ENCODE measurements at places on chromosomes 2 and 18. TPM values are rescaled to one million over a fixed set of nuclear protein-coding genes. Genes with fewer than 3 reads are reported as not detected.

DNA sequence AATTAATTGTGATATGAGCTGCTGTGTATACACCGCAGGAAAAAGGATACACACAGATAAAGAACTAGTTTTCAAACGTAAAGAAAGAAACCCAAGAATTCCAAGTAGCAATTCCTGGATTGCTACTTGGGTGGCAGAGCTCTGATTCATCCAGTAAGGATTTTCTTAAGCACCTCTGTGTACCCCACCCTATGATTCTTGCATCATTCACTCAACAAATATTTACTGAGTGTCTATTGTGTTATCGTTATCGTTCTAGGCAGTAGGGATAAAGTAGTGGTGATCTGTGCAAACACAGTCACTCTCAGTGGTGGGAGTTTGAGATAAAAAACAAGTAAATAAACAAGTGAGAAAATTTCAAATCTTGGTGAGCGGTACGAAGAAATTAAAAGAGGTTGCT is 4.9 kb upstream of the TMEM200C start:
- DNase-seq = no peak
- H3K27me3 ChIP-seq = peaks cover 7% of the 10 kb centered on the region
- H3K4me3 ChIP-seq = no peak overlapping the region
- H3K27ac ChIP-seq = no peak overlapping the region

DNA sequence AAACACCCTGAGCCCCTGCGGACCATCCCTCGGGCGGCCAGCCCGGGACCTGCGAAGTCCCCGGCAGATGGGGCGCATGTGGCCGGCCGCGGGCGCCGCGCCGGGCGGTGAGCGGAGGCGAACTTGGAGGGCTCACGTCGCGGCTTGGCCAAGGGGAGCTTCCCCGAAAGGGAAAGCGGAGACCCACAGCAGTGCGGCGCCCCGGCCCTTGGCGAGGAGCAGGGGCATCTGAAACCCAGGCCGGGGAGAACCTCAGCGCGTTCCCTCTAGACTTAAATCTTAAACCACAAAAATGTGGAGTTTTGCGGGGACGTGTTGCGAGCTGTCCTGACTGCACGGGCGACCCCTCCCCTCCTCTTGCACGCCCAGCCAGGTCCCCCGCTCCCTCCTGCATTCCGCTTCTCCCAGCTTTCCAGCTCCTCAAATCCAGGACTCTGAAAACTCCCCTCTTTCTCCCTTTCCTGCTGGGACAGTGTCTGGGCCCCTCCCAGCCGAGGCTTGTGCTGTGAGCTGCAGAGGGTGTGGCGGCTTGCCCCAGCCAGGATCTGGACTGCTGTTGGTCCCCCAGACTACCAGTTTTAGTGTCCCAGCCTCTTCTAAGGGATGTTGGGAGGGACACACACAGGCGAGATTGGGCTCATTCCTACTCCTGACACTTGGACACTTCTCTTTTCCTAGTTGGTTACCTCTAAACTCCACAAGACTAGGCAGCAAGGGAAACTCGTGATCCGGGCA is 1.3 kb downstream of the FMNL2 start:
- H3K36me3 ChIP-seq = no peaks in the 10 kb centered on the region
- H3K27ac ChIP-seq = peak overlapping the region; percentile 93
- peak overlapping the region; percentile 98 for H3K4me3 ChIP-seq

MYO1B gene
- total RNA-seq = 233 TPM

DNA sequence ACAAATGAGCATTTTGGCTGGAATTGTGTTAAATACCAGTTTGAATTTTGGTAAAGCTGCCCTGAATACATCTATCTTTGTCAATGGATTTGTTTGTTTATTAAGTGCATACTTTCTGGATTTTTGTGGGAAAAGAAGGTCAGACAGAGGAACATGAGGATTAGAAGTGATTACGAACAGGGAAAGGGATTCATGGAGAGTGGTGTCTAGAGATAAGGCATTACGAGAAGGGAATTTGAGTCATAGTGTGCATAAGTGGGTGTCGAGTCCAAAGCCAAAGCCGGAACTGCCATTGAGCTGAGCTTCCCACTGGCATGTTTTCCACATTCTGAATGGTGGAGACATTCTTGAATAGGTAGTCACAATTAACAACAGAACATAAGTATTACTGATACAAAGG is 68.9 kb upstream of the EFEMP1 start:
- peak overlapping the region; percentile 33 for H3K4me3 ChIP-seq
- H3K27me3 ChIP-seq = peaks cover 1% of the 10 kb centered on the region
- peak; percentile 98 for DNase-seq

UPP2 gene
- not detected for total RNA-seq

CCBE1 gene
- total RNA-seq = 207 TPM
